Stimulated activated CD8-positive, alpha-beta memory T cell treated with anti-CD3 and anti-CD28 coated beads, Interleukin-15, amount 100 ng/mL, for 24 hours (primary cell): ENCODE measurements at places on chromosomes 4 and X.

- DNase-seq = no peak
Measured at GRCh38 chr4:40909363-40909876, 159.7 kb downstream of the NSUN7 start.

DNA sequence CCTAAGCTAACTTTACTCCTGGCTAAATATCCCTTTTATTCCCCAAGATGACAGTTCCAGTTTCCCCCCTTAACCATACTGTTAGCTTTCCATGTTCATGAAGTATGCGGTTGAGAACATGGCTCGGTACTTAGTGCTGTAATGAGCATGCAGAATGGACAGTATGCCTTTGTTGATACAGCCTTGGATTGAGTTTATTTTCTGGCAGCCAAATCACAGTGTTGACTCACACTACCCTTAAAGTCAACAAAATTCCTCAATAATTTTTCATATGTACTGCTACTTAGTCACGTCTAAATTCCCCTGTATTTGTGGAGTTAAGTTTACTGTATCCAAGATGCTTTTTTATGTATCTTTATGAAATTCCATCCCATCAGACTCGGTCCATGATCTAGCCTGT lies 1.4 kb upstream of the VEGFC start:
- no peak for DNase-seq

DNA sequence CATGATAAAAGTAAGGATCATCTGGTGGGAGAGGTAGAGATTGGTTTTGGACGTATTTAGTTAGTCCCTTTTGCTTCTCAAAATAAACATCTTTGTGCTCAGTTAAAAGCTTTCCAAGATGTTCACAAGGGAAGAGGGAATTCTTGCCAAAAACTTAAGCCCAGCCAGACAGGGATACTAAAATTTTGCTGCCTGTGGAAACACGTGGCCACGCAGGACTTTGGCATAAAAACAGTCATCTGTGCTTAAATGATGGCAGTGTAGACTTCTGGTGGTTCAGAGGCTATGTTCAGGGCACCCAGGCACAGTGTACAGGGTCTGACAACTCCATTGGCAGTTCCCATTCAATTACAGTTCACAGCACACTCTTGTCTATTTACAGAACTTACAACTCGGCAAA lies 93.2 kb upstream of the JADE1 start:
- no peak for DNase-seq

DNA sequence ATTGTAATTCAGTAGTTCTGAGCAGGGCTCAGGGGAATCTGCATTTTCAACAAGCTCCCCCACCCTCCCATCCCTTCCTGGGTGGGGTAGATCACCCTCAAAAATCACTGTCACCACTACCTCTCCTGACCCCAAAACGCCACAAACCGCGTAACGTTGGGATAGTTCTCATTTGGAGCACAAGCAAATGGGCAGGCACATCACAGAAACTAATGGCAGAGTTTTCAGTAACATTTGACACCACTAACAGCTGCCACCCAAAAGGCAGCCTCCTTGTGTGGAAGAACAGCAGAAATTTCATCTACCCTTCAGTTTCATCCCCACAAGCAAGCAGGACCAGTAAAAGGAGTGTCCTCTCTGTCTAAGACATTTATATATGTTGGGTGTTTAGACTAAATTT lies 132.7 kb downstream of the PALLD start:
- no peak for DNase-seq

- no peak for DNase-seq
Measured at GRCh38 chr4:130067419-130067818, 971.5 kb downstream of the C4orf33 start.

DNA sequence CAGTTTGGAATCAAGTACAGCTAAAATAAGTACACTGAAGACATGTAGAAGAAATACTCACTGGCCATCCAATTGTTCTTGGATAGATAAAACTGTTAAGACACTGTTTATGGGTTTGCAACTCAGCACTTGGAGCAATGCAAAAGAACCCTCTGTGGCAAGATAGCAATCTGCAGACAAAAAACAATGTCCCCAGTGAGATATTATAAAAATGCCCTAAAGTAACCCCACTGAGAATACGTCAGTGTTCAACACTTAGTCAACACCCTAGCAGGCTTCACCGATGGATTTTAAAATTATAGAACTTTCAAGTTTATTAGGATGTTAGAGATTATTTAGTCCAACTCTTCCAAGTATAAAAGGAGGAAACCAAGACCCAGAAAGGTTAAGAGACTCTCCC lies 47.5 kb upstream of the NDP start:
- no peak for DNase-seq

GRCh38 chrX:138638996-138639395 lies 72.5 kb downstream of the FGF13 start:
- DNase-seq = no peak

- no peak for DNase-seq
Measured at GRCh38 chr4:14644580-14645282, 357.6 kb upstream of the CPEB2 start.

DNA sequence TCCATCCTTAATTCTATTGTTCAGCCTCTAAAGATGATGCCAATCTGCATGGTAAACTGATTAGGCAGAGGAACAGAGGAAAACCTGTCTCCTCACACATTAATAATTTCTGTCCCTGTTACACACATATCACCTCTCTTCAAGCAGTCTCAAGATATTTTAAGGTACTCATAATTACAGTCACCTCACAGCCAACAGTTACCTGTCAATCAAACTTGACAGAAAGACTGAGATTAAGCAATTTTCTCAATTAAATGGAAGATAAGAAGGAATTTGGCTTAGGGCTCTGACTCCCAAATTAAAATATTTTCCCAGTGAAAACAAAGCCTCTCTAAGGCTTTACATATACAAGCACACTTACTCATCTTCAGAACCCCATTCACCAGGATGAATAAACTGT lies 85.2 kb downstream of the MAPK10 start:
- no peak for DNase-seq

DNA sequence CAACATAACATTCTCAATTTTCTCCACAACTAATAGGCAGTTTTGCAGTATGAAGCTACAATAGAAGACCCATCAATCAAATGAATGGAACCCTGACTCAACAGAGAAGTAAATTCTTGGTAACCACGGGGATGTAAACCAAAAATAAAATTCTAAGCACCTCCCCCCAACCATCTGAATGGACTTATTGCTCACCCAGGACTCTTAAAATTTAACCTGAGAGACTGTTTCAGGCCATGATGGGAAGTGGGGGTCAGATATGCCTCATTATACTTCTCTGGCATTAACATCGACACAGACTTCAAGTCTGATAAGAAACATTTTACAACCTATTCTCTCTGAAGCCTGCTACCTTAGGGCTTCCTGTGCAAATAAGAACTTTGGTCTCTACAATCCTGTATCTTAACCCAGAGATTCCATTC lies 620.9 kb downstream of the TLL1 start:
- DNase-seq = no peak

GRCh38 chr4:99540277-99540939 lies 23.4 kb downstream of the TRMT10A start:
- DNase-seq = no peak

GRCh38 chr4:11338956-11339782 lies 89.5 kb downstream of the HS3ST1 start:
- DNase-seq = no peak

DNA sequence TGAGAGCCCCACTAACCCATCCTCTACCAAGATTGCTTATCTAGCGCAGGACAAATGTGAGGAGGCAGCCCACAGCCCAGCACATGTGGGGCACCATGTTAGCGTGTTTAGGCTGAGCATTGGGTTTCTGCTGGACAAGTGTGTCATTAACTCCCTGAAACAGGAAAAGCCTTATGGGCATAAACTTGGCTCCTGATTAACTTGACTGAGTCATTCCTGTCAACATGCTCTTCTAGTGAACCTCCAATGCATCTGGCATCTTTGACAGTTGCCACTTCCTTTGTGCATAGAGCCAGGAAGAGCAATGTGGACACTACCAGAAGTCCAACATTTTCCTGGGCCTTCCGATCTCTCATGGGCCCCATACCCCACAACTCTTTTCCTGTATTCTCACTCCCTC lies 2.5 kb downstream of the SPIN2A start:
- no peak for DNase-seq

GRCh38 chr4:68572653-68573170 lies 3.4 kb downstream of the UGT2B17 start:
- DNase-seq = no peak

DNA sequence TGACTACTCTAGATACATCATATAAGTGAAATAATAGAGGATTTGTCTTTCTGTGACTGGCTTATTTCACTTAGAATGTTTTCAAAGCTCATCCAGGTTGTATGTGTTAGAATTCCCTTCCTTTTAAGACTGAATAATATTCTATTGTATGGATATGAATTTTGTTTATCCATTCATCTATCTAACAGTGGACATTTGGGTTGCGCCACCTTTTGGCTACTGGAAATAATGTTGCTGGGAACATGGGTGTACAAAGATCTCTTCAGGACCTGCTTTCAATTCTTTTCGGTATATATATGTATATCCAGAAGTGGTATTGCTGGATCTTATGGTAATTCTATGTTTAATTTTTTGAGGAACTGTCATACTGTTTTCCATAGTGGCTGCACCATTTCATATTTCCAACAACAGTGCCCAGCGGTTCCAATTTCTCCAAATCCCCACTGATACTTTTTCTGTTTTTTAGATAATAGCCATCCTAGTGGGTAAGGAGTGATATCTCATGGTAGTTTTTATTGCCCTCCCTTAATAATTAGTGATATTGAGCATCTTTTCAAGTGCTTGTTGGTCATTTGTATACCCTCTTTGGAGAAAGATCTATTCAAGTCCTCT lies 3.4 kb upstream of the SCD5 start:
- no peak for DNase-seq

GRCh38 chrX:65607070-65607742 lies 60.2 kb upstream of the MSN start:
- no peak for DNase-seq

DNA sequence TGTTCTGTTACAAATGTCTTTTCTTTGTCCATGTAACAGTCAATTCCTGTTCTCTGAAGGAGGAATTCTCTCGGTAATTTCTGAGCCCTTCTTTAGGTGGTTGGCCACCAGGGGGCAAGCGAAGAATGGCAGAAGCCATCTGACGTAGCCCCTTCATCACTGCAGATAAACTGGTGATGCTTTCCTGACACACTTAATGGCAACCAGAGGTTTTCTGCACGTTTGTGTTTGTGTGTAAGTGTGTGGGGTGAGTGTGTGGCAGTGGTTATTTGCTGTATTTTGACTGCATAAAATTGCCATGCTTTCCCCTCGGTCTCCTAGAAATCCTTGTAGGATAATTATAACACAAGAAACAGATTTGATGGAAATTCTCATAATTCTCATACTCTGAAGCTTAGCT lies 64.8 kb upstream of the STOX2 start:
- DNase-seq = peak; percentile 23

DNA sequence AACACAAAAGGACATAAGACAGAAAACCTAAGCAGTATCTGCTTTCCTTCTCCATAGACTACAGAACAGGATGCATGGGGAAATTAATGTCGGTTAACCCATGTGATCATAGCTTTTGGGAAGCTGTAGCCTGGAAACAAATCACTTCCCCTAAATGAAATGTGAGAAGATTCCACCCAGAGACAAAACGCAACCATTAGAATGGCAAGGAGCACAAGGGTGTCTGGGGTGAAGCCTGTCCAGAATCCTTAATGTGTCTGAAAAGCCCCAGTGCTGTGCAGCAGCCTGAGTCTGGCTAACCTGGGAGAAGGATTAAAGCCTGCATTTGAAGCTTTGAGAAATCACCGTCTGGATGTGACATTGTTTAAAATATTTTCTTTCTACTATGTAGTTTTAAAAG lies 213.3 kb downstream of the ANKRD50 start:
- DNase-seq = no peak

GRCh38 chr4:142645475-142646108 lies 200.5 kb downstream of the INPP4B start:
- no peak for DNase-seq

DNA sequence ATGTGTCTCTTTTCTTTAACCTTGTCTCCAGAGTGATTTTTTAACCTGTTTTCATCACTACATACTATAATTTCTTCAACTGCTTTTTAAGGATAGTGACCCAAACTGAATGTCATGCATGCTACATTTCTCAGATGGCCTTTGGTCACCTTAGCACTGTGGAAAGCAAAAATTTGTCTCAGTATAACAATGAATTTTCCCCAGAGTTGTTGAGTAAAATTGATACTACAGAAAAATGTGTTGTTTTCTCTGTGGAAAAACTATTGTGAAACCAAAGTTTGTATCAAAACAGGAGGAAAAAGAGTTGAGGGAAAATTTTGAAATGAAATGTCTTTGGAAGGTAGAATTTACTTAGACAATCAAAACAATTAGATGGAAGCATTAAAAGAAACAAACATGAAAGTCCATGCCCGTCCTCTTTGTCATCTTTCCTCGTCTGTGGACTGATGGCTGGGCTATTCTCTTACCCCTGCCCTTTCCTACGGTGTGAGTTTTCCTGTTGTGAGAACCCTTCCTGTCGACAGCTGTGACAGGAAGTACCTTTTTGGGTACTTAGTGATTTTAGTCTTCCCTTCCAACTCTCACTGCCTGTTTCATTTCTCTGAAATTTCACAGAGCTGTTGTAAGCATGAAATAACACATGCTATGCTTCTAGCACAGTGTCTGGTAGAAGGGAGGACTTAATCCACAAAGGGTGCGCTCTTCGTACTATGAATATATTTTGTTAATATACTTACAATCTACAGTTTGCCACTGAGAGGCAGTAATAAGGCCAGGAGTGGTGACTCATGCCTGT lies 50.8 kb downstream of the LRP2BP start:
- no peak for DNase-seq

- DNase-seq = no peak
Measured at GRCh38 chr4:138647433-138647832, 368.1 kb upstream of the NOCT start.

GRCh38 chr4:105386012-105386411 lies 87.8 kb downstream of the PPA2 start:
- DNase-seq = no peak

DNA sequence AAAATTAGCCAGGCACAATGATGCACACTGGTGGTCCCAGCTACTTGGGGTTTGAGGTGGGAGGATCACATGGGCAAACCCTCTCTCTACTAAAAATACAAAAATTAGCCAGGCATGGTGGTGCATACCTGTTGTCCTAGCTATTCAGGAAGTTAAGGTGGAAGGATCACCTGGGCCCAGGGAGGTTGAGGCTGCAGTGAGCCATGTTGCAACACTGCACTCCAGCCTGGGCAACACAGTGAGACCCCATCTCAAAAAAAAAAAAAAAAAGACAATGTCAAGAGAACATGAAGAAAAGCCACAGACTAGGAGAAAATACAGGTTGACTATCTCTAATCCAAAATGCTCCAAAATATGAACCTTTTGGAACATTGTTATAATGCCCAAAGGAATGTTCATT lies 153.8 kb downstream of the NEK1 start:
- no peak for DNase-seq

- DNase-seq = no peak
Measured at GRCh38 chrX:47191806-47192401, 1.7 kb upstream of the UBA1 start.

GRCh38 chrX:119871245-119871598 lies 311 bp downstream of the RNF113A start:
- peak; percentile 20 for DNase-seq

DNA sequence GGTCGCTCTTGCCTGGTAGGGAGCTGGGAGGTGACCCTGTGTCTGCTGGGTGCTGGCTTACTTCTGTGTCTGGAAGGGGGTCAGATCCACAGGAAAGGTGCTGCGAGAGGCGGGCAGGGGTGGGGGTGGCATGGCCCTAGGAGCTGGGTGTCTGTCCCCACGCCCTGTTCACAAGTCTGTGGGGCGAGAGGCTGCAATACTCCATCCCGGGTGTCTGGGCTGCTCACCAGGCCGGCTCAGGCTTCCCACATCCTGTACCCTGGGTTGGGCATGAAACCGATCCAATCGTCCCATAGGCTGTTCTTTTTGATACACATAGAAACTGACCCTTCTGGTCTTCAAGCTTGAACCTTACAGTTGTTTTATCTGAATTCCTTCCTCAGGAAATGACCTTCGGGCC lies 993 bp upstream of the CTAG2 start:
- DNase-seq = no peak
